ENCODE measurements at places on chromosomes 11 and 22. TPM values are rescaled to one million over a fixed set of nuclear protein-coding genes. Genes with fewer than 3 reads are reported as not detected.

ZNF280A gene
- total RNA-seq: 3.4 TPM

CADM1 gene
- total RNA-seq: 21.8 TPM

GPHA2 gene
- not detected for total RNA-seq

OTOG gene
- total RNA-seq: not detected

DEUP1 gene
- not detected for total RNA-seq

MGAT3 gene
- total RNA-seq: 1.0 TPM

ART5 gene
- 0.27 TPM for total RNA-seq

SYCE3 gene
- total RNA-seq: not detected

ACCSL gene
- total RNA-seq: not detected

HORMAD2 gene
- not detected for total RNA-seq

SYT12 gene
- 22.3 TPM for total RNA-seq

NXPE4 gene
- total RNA-seq: not detected

CELF1 gene
- 64.3 TPM for total RNA-seq

OR51B4 gene
- total RNA-seq: not detected

RAG2 gene
- total RNA-seq: not detected

TOMM22 gene
- 80.5 TPM for total RNA-seq

ZNF280B gene
- total RNA-seq: 1.9 TPM

OR51E2 gene
- total RNA-seq: not detected

MUC2 gene
- 0.13 TPM for total RNA-seq

AGBL2 gene
- total RNA-seq: 1.0 TPM

WBP2NL gene
- total RNA-seq: not detected

ASPHD2 gene
- total RNA-seq: 1.8 TPM

SPI1 gene
- total RNA-seq: not detected

TREH gene
- not detected for total RNA-seq

C2CD2L gene
- total RNA-seq: 5.8 TPM
